ENCODE measurements at places on chromosomes 2 and 18.
A peak's percentile ranks its signal among the peaks of the same experiment; 100 is the strongest.

DNA sequence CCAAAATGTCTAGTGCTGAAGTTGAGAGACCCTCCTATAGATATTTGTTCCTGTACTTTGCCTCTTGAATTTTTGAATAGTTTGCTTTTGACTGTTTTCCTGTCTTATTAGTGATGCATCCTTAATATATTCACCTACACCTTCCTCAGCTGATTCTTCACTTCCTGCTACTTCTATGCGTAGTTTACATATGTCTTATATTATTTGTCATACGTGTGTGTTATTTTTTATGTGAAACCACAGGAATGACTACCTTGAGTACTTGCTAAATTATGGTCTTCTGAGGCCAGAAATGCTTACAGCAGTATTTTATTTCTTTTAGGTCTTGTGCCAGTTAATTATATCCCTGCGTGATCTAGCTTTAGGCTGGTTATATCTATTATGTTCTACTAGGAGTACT lies 9.9 kb downstream of the UBE2E3 start:
- DNase-seq = no peak

DNA sequence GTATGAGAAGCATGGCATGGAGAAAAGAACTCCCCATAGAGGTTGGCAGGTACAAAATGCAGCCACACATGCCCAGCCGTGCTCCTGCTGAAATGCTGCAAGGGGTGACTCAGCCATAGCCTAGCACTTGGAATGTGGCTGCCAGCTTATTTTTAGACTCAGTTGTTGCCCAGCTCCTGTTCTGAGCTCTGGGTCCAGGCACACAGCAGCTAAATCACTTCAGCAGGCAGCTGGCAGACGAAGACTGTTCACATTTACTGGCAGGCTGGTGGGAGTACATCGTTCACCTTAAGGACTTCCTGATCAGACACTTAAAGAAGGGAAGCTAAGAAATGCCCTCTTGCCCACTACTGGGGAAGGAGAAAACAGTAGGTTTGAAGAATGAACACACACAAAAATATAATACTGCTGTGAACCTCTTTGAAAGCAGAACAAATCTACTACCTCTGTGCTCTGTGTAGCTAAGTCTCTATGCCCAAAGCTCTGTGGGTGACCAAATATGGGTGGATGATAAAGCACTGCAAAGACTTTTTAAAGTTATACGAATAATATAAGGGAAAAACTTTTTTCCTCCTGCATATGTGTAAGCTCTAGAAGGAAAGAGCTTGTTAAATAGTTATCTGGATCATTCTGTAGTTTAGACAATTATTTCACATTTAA lies 146.1 kb downstream of the LNPK start:
- no peak for DNase-seq

DNA sequence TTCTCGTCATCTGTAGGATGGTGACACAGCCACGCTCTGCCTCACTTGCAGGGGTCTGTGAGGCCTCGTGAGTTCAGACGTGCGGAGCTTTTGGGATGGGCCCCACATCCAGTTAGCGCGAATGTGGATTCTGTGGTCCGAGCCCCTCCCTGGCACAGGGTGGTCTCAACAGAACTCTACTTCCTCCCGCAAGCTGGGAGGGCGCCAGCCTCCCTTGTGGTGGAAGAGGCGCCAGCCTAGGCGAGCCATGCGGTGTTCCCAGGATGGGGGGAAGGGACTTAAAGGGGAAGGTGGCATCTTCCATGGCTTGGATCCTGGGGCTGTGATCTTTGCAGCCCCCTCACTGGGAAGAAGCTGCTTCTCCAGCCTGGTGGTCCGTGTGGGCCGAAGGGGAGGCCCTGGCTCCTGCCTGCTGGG lies 1.4 kb downstream of the SNORC start:
- DNase-seq = no peak

DNA sequence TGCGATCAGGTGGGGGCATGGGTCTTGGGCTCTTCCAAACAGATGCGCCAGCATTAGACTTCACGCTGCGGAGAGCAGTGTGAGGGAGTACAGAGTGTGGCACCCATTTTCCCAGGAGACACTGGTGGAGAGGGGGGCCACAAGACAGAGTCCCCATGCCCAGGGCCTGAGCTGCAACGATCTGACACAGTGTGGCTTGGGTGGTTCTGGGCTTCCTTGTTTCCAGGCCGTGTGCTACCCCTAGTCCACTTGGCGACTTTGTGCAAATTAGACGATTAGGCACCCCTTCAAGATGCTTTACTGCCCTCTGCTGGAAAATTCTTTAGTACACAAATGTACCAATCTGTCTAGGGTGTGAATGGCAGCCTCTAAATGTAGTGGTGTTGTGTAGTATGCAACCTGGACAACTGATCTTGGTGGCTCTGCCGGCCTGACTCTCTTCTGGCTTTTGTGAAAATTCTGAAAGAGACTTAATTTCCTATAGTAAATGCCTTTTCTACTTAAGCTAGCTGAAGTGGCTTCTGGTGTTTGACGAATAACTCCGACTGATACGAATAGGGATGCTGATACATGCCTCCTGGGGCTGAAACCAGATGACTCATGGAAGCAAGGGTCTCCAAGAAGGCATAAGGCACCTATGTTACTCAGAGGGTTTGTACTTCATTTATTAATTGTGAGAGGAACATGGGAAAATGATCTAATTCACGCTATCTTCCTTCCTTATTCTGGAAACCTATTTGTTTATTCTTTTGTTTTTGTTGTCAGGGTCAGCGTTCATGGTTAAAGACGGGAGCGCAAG lies 92.3 kb upstream of the SMAD2 start:
- peak; percentile 87 for DNase-seq

- DNase-seq = peak; percentile 27
These were observed 41.5 kb downstream of the PRELID3A start for GRCh38 chr18:12449051-12449785.

DNA sequence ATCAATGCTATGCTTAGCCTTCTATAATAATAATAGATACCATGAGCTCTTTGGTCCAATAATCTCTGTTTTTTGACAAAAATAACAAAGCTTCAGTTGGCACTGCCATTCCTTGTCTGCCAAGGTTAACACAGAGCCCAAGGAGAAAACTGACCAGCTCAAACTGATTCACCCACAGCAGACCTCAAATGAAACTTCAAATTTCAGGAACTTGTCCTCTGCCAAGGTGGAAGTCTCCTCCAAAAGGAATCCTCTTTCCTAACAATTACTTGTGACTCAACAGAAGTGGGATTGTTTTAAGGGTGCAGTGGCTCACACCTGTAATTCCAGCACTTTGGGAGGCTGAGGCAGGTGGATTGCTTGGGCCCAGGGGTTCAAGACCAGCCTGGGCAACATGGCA lies 12.1 kb downstream of the AAK1 start:
- no peak for DNase-seq

DNA sequence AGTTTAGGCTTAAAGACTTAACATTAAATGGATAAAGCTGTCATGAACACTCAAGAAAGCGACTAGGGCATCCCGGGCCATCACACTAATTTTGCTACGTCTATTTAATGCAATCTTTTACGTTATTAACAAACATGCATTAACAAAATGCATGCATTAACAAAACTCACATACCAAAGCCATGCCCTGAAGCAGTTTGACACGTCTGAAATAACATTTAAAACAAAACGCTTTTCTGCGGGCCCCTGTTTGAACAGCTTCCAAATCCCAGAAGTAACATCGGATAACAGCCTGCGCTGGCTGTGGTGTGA lies 458 bp downstream of the B4GALT6 start:
- DNase-seq = no peak

DNA sequence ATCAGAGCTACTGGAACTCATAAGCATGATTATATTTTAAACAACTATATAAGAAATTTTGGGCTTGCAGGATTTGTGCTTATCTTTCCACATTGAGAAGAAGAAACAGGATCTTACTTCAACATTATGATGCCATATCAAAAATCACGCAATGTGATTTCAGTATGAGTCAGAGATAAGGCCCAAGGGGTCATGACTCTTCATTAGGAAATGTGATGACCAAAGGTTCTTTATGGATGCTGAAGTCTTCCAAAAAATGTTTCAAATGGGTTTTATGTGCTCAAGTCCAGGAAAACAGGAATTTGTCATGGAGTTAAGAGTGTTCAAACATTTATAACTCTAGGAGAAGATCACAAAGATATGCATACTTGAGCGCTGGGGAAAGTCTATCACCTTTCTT lies 7.8 kb upstream of the SERPINB2 start:
- DNase-seq = peak; percentile 63
